ENCODE measurements at places on chromosomes 5 and 9. TPM values are rescaled to one million over a fixed set of nuclear protein-coding genes. Genes with fewer than 3 reads are reported as not detected.

DNA sequence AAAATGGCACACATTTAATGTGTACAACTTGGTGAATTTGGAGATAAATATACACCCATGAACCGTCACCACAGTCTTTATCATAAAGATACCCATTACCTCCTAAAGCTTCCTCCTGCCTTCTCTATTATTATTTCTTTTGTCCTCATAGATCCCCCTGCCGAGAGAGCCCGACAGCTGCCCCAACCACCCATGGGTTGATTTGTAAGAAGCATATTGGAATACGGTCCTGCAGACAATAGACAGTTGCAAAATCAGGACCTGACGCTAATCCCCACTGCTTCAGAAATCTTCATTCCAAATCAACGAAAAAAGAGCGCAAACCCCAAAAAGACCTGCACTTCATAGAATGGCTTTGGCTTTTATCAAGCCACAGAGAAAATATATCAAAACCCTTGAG, 697.5 kb downstream of the SEMA5A start:
- no peak overlapping the region for H3K27ac ChIP-seq
- no peaks in the 10 kb centered on the region for H3K27me3 ChIP-seq
- no peaks in the 10 kb centered on the region for H3K4me1 ChIP-seq
- H3K36me3 ChIP-seq, result no peaks in the 10 kb centered on the region
- H3K4me3 ChIP-seq, result no peak overlapping the region
- DNase-seq, result no peak

DNA sequence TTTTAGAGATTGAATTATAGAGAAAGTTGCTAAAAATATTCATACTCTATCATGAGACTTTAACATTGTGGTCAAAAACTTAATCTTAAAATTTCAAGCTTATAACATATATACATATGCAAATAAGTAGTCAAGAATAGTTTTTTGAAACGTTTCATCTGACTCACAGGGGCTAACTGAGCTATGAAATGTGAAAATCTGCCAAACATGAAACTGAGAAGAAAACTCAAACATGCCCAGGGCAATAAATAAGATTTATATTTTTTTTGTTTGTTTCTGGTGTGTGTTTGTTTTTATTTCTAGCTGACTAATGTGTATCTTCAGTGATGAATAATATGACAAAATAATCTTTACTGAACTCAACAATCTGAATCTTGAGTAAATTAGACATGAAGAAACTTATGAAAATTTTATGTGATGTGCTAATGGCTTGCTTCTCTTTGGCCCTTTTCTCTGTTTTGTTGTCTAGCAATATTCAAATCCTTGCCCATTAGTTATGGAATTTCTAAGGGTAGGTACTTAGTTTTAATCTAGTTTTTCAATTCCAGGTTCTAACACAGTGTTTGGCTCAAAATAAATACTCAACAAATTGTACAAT, 99.9 kb downstream of the FAM174A start:
- no peaks in the 10 kb centered on the region for H3K27me3 ChIP-seq
- H3K27ac ChIP-seq, result no peak overlapping the region
- H3K4me1 ChIP-seq, result no peaks in the 10 kb centered on the region
- H3K36me3 ChIP-seq, result no peaks in the 10 kb centered on the region
- no peak overlapping the region for H3K4me3 ChIP-seq

- no peak for DNase-seq
- no peak overlapping the region for H3K4me3 ChIP-seq
- no peaks in the 10 kb centered on the region for H3K36me3 ChIP-seq
- peaks cover 18% of the 10 kb centered on the region for H3K4me1 ChIP-seq
- H3K27me3 ChIP-seq, result no peaks in the 10 kb centered on the region
These were observed 27.6 kb downstream of the ACTL7A start for GRCh38 chr9:108889649-108890067.

DNA sequence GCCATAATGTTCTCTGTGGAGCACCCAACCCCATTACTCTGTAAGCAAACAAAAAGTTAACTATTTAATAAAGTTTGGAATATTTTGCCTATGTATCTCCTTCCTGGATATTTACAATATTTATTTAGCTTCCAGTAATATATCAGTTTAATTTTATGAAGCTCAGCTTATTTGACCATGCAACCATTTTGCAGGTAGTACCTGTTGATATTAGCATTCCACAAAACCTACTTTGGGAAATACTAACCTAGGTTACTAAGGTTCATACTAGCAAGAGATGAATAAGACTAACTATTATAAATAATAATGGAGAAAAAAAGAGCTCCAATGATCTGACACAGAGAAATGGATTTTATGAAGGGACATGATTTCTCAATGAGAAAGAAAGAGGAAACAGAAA, 506.4 kb downstream of the PDE4D start:
- no peak for DNase-seq
- no peaks in the 10 kb centered on the region for H3K36me3 ChIP-seq
- no peaks in the 10 kb centered on the region for H3K4me1 ChIP-seq

- H3K27me3 ChIP-seq, result no peaks in the 10 kb centered on the region
- no peak for DNase-seq
- H3K36me3 ChIP-seq, result no peaks in the 10 kb centered on the region
- H3K4me3 ChIP-seq, result no peak overlapping the region
- no peaks in the 10 kb centered on the region for H3K4me1 ChIP-seq
- no peak overlapping the region for H3K27ac ChIP-seq
These were observed 1250.8 kb upstream of the CDH18 start for GRCh38 chr5:21238786-21239185.

DNA sequence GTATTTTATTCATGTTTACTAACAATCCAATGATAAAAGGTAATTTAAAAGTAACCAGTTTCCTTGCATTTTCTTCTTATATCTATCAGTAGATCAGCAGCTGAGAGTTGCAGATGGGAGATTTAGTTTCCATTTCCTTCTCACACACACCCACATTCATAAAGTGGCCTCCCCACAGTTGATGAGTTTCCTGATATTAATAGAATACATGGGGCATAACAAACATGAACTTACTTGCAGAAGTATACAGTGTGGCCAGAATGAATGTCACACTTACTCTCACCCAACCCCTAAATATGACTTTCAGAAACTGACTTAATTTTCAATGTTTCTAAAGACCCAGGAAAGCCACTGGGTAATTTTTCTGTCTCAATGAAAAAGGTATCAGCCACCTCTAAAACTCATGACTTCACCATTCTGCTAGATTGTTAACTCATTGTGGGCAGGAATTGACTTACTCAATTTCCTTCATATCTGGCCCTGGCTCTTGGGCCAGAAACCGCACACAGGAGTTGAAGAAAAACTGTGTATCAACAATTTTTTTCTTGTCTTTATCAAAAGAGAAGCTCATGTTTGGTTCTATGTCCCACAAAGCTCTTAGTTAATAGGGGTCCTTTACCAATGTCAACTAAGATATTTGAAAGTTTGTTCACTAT, 63.5 kb upstream of the OSMR start:
- H3K36me3 ChIP-seq, result no peaks in the 10 kb centered on the region
- H3K4me1 ChIP-seq, result peaks cover 11% of the 10 kb centered on the region
- no peak overlapping the region for H3K27ac ChIP-seq
- no peaks in the 10 kb centered on the region for H3K27me3 ChIP-seq
- no peak for DNase-seq
- H3K4me3 ChIP-seq, result no peak overlapping the region

DNA sequence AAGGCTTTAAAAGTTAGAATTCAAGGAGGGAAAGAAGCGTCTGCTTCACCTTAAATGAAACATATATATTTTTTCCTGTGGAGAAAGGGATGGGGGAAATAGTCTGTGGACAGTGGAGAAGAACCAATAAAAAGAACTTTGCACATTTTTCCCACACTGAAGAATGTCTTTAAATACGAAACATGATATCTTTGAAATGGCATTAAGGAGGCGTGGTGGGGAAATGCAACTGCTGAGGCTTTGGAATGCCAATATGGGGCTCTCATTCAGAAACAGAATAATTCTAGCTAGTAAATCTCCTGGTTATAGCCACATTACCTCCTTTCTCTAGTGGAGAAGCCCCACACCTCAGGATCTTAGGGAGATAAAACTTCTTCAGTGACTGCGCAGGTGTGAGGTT, 46.8 kb downstream of the TNC start:
- no peak overlapping the region for H3K4me3 ChIP-seq
- no peaks in the 10 kb centered on the region for H3K36me3 ChIP-seq
- H3K4me1 ChIP-seq, result no peaks in the 10 kb centered on the region
- no peaks in the 10 kb centered on the region for H3K27me3 ChIP-seq
- no peak for DNase-seq
- H3K27ac ChIP-seq, result no peak overlapping the region

DNA sequence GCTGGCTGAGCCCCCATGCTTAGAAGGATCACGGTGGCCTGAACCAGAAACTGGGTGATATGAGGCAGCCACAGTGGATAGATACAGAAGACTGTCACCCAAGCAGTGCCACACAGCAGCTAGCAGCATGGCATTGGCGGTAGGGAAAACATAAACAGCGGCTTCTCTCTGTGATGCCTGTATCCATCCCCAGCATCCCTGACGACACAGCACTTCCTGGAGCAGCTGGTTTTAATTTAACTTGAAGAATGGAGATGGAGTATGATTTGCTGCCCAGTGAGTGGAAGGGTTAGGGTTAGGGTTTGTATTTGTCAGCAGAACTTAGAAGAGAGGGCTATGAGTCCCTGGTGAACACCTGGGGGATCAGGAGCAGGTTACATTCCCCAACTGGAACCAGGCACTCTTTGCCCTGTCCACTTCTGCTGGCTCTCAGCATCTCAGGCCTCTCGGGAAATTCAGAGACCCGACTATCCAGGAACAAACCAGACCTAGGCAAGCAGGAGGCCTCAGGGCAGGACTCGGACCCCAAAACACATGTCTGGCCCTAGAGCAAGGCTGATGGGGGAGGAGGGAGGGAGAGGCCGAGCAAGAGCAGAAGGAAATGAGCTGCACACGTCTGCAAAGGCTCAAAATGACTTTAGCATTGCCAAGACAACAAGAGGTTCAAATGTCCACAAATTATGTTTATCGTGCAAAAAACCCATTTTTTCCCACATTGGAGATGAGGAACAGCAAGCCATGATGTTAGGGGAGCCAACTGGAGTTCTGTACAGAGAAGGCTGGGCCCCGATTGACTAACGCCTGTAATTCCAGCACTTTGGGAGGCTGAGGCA, 6.5 kb upstream of the GGTA1 start:
- H3K27ac ChIP-seq, result no peak overlapping the region
- no peaks in the 10 kb centered on the region for H3K27me3 ChIP-seq
- DNase-seq, result no peak

DNA sequence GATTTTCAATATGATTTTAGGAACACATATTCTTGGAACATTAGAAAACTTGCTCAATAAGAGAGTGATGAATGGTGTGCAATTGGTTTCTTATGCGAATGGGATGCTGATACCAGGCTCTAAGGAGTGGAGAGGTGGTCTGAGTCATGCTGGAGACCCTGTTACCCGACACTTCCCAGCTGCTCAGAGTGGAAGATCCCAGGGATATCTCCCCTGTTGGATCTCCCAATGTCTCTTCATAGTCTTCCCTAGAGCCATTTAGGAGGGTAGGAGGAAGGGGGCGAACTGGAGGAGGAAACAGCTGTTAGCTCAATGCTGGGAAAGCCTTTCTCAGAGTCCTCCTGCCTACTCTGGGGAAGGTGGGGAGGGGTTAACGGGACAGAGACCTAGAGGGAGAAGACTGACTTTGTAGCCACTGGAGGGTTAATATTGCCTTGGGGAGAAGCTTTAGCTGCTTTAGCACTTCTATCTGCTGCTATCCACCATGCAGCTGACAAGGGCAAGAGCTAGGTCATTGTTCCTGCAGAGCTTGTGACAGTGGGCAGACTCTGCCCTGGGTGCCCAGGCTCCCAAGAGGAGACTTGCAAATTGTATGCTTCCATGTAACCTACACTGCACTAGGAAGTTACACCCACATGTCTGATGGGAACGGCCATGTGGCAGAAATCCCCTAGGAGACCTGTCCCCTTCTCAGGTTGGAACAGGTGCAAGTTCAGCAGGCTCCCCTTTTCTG, 301.0 kb downstream of the GADD45G start:
- no peak overlapping the region for H3K4me3 ChIP-seq
- no peak overlapping the region for H3K27ac ChIP-seq
- no peaks in the 10 kb centered on the region for H3K27me3 ChIP-seq
- H3K4me1 ChIP-seq, result no peaks in the 10 kb centered on the region
- DNase-seq, result no peak
- H3K36me3 ChIP-seq, result no peaks in the 10 kb centered on the region

- no peaks in the 10 kb centered on the region for H3K27me3 ChIP-seq
- DNase-seq, result no peak
- H3K4me1 ChIP-seq, result no peaks in the 10 kb centered on the region
- no peak overlapping the region for H3K27ac ChIP-seq
These were observed 14.4 kb downstream of the STK10 start for GRCh38 chr5:172173564-172174153.

DNA sequence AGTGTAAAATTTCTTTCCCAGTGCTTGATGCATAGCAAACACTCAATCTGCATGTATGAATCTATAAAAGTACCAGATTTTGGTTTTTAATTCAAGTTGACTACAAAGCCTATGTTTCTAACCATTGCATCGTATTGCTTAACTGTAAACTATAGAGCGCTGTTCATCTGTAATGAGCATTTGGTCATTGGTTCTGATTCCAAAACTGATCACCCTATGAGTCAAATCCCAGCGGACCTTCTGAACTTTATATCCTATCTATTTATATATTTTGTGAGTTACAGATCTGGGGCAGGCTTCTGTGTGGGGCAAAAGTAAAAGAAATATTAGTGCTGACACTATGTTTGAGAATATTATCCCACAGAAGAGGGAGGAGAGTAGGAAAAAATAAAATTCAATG, 305.7 kb upstream of the TNC start:
- H3K27me3 ChIP-seq, result no peaks in the 10 kb centered on the region
- no peak overlapping the region for H3K27ac ChIP-seq
- no peaks in the 10 kb centered on the region for H3K36me3 ChIP-seq
- no peaks in the 10 kb centered on the region for H3K4me1 ChIP-seq
- no peak overlapping the region for H3K4me3 ChIP-seq
- no peak for DNase-seq

DNA sequence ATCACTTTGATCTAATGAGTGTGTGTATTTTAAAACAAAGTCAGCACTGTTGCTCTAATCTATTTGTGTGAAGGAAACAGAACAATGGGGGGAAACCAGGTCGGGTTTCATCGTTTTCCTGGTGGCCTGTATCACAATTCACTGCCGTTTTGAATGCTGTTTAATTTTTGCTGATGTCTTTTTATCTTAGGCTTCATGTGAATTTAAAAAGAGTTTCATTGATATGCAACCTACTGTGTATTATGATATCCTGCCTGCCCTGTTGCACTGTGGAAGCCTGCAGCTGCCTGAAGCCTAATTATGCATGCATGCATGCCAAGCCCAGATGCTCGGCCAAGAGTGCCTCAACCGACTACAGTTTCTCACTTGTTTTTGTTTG, 307.5 kb downstream of the ZNF608 start:
- no peaks in the 10 kb centered on the region for H3K36me3 ChIP-seq
- no peak overlapping the region for H3K27ac ChIP-seq
- H3K27me3 ChIP-seq, result no peaks in the 10 kb centered on the region
- no peaks in the 10 kb centered on the region for H3K4me1 ChIP-seq
- DNase-seq, result no peak

GRCh38 chr5:147963948-147964693, 57.8 kb upstream of the C5orf46 start:
- no peaks in the 10 kb centered on the region for H3K36me3 ChIP-seq
- DNase-seq, result no peak
- H3K4me3 ChIP-seq, result no peak overlapping the region
- H3K4me1 ChIP-seq, result no peaks in the 10 kb centered on the region
- H3K27ac ChIP-seq, result no peak overlapping the region
- H3K27me3 ChIP-seq, result peaks cover 4% of the 10 kb centered on the region

The WDR38 gene
- total RNA-seq, result not detected

The THOC3 gene
- total RNA-seq, result 35.6 TPM

The SLC6A7 gene
- total RNA-seq, result not detected

The PCDHGA4 gene
- 9.5 TPM for total RNA-seq

The NRG2 gene
- total RNA-seq, result 7.8 TPM

The DIAPH1 gene
- 44.2 TPM for total RNA-seq

The SPINK9 gene
- not detected for total RNA-seq

Data from adrenal gland (tissue), 19 donors.